Epithelial cell of proximal tubule (primary cell): ENCODE measurements at places on chromosomes 5 and 9. TPM values are rescaled to one million over a fixed set of nuclear protein-coding genes. Genes with fewer than 3 reads are reported as not detected.

GRCh38 chr9:92496396-92497176 lies 14.3 kb upstream of the ASPN start:
- DNase-seq = no peak

GRCh38 chr5:3372289-3372688 lies 223.3 kb upstream of the IRX1 start:
- DNase-seq = no peak

DNA sequence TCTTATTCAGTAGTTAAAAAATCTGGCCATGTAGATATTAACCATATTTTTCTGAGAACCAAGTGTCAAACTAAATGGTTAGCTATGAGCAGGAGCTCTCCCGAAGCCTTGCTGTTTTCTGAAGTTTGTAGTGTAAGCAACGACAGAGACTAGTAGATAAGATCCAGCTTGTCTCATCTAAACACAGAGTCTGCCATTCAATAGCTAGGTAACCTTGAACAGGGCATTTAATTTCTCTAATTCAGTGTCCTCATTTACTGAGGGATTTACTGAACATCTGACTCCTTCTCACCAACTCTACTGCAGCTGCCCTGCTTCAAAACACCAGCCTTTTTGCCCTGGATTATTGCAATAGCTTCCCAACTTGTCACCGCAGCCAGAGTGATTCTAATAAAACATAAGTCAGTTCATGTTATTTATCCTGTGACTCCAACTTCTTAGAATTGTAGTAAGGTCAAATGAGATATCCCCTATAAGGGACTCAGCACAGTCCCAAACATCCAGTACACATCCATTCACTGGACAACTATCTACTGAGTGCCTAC lies 337.0 kb downstream of the PLK2 start:
- no peak for DNase-seq

- no peak for DNase-seq
These were observed 97.2 kb downstream of the MVB12B start for GRCh38 chr9:126423916-126424185.

GRCh38 chr5:157860898-157861890 lies 2.2 kb upstream of the CLINT1 start:
- DNase-seq = no peak

DNA sequence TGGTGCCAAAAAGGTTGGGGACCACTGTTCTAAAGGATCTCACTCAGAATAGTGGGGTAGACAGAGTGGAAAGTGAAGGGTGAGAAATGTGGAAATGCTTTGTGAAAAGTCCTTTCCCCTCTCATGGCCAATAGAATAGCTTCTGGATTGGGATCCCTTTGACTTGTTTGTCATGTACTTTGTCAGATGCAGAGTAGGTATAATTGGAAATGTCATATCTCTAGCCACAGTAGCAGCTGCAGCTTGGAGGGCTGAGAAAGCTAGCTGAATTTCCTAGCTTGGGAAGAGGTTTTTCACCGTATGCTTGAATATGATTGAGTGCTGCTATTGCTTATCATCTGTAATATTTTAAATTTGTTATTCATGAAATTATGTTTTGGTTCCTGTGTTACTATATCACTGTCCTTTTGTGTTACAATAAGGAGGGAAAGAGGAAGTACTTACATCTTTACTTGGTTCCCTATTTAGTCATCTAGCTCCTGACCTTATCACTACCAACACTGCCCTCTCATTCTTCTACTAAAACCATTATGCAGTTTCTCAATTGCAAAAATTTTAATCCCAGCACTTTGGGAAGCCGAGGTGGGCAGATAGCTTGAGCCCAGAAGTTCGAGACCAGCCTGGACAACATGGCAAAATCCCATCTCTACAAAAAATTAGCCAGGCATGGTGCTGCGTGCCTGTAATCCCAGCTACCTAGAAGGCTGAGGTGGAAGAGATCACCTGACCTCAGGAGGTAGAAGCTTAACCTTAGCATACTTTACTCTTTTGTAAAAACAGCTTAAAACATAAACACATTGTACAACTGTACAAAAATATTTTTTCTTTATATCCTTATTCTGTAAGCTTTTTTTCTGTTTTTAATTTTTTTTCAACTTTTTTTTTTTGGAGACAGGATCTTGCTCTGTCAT lies 12.4 kb downstream of the SLC30A5 start:
- DNase-seq = no peak

DNA sequence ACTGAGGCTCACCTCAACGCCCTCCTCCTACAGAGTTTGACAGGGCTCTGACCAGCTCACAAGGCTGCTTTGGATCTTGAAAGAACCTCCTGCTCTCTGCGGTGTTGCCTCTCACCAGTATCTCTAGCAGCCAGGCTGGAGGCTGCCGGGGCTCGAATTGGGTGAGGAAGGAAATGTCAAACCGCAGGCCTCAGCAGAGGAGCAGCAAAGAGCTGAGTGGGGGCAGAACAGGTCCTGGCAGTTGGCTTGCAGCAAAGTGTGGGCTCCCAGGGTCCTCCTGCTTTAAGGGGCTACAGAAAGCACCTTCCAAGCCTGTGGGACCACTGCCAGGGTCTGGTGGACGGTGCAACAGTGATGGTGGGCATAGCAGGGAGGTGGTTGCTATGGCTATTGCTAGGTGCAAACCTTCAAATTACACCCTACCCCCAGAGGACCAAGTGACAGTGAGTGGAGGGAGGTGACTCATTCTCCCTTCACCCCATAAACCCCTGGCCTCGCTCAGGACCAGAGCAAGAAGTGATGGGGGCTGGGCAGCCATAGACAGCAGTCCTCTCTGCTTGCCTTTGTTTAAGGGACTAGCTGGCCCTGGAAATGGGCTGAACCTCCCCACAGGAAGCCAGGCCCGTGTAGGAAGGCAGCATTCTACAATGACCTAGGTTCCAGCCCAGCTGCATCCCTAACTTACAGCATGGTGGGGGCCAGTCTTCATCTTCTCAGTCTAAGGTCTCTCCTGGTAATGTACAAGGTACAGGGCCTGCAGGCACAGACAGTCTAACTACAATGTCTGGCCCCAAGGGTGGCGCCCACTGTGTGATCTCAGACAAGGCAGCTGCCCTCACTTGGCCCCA lies 18.7 kb downstream of the LCP2 start:
- DNase-seq = no peak

- no peak for DNase-seq
These were observed 763 bp upstream of the IRX2 start for GRCh38 chr5:2752059-2752820.

- no peak for DNase-seq
These were observed 666 bp upstream of the TLR4 start for GRCh38 chr9:117703537-117703936.

GRCh38 chr9:115413304-115413703 lies 295.3 kb upstream of the TNC start:
- no peak for DNase-seq

DNA sequence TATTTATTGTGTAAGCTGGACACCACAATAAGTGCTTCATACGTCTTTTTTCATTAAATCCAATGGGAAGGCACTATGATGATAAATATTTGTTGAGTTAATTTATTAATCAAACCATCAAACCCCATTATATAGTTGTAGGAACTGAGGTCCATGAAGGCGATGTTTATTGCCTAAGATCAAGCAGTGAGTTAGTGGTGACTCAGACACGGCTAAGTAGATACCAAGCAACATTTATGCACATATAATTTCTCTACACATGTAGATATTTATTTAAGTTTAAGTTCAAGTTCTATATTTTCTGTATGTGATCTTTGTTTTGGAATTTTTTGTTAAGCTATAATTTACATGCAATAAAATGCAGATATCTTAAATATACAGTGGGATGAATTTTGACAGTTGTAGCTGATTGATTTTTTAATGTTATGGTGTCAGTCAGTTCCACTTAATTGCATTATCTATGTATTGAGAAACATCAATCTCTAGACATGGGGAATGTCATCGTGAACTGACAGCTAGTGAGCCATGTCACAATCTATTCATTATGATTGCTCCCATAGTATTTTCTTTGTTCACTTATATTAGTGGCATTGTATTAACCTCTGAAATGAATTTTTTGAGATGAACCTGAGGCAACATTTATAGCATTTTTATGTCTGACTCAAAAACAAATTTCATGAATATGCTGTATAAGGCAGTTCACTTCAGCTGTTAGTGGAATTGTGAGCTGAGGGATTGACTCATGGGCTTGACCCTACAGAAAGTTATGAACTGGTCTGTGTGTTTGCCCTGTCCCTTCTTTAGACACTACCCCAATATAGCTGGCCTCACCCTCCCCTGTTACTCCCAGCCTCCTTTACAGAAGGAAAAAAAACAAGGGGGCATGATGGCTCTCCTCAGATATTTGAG lies 11.9 kb upstream of the GARNL3 start:
- DNase-seq = no peak

DNA sequence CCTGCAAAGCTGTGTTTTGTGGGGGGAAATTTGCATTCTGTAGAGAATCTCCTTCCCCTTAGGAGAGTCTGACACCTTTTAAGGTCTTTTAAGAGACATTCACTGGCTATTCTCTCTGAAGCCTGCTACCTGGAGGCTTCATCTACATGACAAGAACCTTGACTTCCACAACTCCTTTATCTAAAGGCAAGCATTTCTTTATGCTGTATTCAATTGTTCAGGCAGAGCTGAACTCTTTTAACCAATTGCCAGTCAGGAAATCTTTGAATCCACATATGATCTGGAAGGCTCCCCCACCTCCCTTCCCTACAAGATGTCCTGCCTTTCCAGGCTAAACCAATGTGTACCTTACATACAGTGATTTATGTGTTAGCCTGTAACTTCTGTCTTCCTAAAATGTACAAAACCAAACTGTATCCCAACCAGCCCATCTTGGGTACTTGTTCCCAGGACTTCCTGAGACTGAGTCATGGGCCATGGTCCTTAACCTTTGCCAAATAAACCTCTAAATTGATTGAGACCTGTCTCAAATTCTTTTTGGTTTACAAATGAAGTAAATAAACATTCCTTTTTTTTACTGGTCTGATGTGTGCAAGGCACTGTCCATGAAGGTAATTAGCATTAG lies 9.9 kb downstream of the C9orf85 start:
- no peak for DNase-seq

GRCh38 chr5:151584057-151584937 lies 6.8 kb downstream of the FAT2 start:
- no peak for DNase-seq

GRCh38 chr5:81579262-81579924 lies 171.5 kb downstream of the SSBP2 start:
- no peak for DNase-seq

DNA sequence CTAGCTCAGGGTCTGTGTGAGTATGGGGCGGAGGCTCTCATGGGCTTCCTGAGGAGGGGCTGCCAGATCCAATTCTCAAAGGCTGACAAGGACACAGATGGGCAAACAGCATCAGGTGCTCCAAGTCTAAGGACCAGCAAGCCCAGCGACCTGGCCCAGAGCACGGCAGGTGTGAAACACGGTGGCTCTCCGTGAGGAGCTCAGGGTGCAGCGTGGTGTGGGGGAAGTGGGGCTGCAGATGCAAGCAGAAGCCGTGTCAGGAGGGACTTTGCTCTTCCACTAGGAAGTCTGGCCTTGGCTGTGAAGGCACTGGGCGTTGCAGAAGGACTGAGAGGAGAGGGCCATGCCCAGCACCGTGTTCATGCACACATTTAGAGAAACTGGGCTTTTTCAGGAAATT lies 420.0 kb downstream of the GADD45G start:
- no peak for DNase-seq

DNA sequence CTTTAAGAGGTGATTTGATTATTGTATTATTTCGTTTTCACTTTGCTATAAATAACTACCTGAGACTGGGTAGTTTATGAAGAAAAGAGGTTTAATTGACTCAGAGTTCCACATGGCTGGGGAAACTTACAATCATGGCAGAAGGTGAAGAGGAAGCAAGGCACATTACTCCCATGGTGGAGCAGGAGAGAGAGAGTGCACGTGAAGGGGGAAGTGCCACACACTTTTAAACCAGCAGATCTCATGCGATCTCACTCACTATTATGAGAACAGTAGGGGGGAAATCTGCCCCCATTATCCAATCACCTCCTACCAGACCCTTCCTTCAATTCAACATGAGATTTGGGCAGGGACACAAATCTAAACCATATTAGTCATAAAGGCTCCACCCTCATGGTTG lies 36.1 kb upstream of the NDFIP1 start:
- no peak for DNase-seq

- no peak for DNase-seq
These were observed 9.4 kb upstream of the LMX1B start for GRCh38 chr9:126604059-126605055.

DNA sequence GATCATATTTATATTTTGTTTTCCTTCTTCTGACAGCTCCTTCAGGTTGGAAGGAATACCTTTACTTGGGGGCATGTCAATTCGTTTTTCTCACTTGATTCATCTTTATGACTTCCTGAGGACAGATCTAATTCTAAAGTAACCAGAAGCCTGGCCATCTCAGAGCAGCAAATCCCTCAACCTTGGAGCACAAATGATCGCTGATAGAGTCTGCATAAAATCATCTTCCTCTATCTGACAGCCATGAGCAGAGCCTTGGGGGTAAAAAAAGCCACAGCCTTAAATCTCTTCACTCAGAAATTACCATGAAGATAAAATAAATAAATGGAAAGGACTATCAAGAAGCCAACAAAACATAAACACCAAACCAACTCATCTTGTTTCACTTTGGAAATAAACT lies 325.8 kb downstream of the PRR16 start:
- no peak for DNase-seq

- DNase-seq = no peak
These were observed 1885.7 kb upstream of the NUDT12 start for GRCh38 chr5:105448271-105448670.

DNA sequence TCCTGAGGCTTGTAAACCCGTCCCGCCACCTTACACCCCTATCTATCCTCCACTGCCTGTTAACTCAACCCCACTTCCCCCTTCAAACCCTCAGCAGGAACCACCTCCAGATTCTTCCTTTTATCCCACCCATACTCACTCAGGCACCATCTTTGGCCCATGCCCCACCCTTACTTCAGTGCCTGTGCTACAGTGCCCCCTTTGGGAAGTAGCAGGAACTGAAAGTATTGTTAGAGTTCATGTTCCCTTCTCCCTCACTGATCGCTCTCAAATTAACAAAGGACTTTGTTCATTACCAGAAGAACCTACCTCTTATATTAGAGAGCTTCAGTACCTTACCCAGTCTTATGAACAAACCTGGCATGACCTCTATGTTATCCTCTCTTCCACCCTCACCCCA lies 92.2 kb upstream of the MOCS2 start:
- DNase-seq = no peak

GRCh38 chr9:137924169-137924568 lies 46.6 kb downstream of the CACNA1B start:
- no peak for DNase-seq

GRCh38 chr5:160382346-160382745 lies 11.9 kb upstream of the C1QTNF2 start:
- no peak for DNase-seq

GRCh38 chr5:84790406-84790805 lies 405.7 kb upstream of the EDIL3 start:
- no peak for DNase-seq

Gene ROPN1L
- total RNA-seq = 1.1 TPM in 1 of 2 replicates, not detected in the other

Gene ANKRD18B
- total RNA-seq = 3.1 and 3.4 TPM in 2 replicates

Gene SOHLH1
- total RNA-seq = not detected in 2 replicates

Gene ROR2
- total RNA-seq = 0.58 and 3.1 TPM in 2 replicates

Gene CORO2A
- 3.7 and 5.7 TPM in 2 replicates for total RNA-seq

Gene QSOX2
- 17.8 and 19.2 TPM in 2 replicates for total RNA-seq
